ENCODE measurements at places on chromosomes 11 and 22. TPM values are rescaled to one million over a fixed set of nuclear protein-coding genes. Genes with fewer than 3 reads are reported as not detected.
A peak's percentile ranks its signal among the peaks of the same experiment; 100 is the strongest.

DNA sequence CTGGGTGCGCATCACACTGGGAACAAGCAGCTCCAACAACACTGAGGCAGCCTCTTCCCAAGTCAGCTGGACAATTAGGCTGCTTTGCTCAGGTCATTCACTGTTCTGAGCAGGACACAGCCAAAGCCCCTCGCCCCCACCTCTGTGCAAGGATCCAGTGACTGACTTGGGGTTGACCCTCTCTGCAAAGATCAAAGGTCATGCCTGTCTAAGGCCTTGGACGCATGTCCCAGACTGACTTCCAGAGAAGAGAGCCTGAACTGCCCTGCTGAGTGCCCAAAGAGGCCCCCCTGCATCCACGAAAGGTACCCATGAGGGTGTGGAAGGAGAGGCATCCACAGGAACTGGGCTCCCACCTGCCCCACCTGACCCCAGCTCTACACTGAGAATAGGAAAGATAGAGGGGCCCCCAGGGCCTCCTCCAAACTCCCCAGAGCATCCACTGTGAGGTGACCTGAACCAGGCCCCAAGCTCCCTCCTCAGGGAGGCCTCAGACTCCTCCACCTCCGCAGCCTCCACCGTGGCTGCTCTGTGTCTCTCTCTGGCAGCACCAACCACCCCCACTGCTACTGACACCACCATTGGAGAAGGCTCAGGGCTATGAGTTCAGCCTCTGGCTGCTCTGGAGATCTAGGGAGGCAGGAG, 53.5 kb downstream of the IGLL5 start:
- DNase-seq: no peak

DNA sequence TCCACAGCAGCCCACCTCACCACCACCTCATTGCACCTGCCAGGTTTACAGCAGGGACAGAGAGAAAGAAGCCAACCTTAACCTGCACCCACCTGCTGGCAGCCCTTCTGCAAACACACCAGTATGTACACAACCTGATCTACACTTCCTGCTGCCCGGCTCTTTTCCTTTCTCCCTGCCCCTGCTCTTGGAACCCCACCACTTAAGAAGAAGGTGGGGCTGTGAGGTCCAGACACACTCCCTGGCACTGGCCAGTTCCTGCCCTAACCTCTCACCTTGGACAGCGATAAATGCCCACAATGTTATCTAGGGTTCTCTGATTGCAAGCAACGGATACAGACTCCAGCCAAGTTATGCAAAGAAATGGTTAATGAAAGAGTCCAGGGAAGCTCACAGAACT, 10.8 kb upstream of the SLC35C1 start:
- DNase-seq: no peak

DNA sequence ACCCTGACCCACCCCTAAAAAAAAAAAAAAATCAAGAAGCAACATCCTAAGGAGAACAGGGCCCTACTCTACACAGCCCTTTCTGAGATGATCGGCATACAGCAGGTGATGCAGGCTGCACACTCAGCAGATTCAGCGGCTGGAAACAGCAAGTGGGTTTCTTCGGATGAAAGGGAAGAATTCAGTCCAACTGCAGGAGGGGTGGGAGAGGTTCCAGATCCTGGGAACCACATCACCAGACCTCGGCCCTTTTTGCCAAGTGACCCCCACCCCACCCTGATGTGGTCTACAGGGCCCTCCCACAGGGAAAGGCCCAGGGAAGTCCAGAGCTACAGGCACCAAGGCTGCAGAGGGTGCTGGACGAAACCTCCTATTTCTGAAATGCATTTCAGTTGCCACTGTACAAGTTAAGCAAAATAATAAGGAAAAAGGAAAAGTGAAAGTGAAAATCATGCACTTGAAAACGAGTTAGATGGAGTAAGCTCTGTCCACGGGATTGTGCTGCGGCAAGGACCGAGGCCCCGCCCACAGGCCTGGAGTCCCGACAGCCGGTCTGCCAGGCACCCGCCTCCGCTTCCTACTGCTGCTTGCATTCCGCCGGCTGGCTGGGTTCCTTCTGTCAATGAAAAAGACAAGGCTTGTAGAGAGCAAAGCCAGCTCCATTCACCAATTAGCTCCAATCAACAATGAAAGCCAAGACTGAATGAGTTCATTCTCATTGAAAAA, 16.0 kb upstream of the PHLDA2 start:
- peak; percentile 92 for DNase-seq

Gene LMNTD2
- 1.1 TPM for total RNA-seq

GRCh38 chr11:19552161-19552560, 160.5 kb upstream of the NAV2 start:
- DNase-seq: no peak

- DNase-seq: no peak
Observed at GRCh38 chr11:64353715-64354506, 5.1 kb upstream of the RPS6KA4 start.

GRCh38 chr11:20161923-20162744, 1.9 kb upstream of the DBX1 start:
- DNase-seq: no peak

DNA sequence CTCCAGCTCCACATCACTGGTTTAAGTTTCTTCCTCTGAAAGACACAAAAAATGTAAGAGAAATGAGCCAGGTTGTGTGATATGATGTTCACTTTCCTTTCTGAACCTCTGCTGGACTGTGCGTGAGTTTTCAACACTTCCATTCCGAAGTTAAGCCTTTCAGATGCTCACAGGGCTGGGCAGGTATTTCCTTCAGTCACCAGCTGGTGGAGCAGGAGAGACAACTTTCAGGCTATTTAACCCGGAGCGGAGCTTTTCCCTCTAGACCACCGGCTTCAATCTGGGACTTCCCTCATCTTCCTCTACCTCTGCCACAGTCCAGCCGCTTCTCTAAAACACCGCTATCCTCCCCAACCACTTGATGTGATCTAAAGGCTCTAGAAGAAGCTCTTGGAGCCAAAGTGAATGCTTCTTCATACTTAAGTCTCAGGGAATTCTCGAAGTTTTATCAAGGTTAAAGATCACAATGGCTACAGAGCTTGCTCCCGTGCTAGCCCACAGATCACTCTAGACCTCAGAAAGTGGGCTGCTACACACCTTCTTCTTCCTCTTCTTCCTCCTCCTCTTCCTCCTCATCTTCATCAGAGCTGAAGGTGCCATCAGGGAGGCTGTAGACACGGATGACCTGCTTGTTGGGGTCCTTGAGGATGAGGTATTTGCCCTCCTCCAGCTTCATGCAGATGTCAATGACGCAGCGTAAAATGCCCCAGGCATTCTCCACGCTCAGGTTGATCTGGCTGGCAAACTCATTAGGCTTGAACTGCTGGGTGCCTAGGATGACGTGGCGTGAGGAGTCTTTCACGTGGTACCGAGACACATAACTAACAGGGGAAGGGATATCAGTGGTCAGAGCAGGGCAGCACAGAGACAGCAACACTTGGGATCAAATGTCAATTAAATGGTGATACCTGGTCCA, 4.4 kb upstream of the FOXRED2 start:
- DNase-seq: peak; percentile 68

GRCh38 chr11:92267968-92268367, 43.4 kb downstream of the FAT3 start:
- no peak for DNase-seq

Gene MS4A15
- total RNA-seq: not detected

- DNase-seq: no peak
Observed at GRCh38 chr11:18358646-18359045, 35.7 kb upstream of the LDHA start.

Gene C11orf86
- not detected for total RNA-seq

DNA sequence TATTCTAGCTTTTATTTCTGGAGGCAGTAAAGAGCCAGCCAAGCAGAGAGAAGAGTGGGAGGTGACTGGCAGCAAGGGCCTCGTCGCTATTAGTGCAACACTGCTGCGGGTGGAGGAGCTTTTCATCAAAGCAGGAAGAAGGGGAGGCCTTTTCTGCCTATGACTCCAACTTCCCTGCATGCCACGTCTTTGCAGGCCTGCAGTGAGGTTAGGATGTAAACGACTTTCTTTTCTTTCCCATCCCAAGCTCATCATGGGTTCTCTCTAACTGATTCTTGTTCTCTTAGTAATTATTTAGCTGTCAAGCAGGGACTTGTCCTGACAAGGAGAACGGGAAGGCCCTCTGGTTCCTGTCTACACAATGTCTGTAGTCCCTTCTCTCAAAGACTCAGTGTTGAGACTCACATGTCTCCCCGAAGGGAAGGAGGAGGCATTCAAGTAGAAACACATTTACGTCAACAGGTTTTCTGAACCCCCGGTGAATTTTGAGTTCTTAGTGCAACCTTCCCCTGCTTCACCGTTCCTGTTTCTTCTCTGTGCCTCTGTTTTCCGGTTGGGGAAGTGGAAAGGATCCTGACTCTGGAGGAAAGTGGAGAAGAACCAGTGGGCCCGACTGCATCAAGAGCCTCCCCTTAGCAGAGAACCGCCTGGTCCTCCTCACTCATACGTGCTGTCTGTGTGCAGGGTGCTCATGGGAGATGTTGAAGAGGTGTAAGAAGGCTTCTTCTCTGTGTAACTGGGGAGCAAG, 56.9 kb downstream of the PACS1 start:
- peak; percentile 32 for DNase-seq

DNA sequence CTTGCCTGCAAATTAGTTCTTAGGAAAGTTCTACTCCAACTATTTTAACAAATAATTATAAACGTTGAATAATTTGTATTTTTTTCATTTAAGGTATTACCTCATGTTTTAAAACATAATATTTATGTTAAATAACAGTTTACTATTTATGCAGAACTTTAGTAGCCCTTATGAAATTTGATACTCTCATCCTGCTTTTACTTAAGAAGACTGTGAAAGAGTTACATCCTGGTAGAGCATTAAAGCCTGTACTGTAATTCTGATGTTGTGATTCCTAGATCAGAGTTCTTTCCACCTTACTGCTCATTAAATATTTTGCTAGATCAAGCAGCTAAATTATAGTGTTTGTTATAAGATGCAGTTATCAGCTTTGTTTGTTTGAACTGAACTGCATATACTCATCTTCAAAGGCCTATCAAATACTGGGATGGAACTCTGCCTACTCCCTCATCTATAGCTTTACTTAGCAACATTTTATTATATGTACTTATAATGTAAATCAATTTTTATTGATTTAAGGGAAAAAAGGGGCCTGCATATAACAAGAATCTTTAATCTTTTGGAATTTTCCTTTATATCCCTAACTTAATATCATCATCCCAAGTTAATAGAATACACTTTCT, 304.2 kb downstream of the DYNC2H1 start:
- DNase-seq: no peak

Data from lung microvascular endothelial cell (primary cell).